Suprapubic skin (tissue), 4 donors: ENCODE measurements at places on chromosomes 11 and 22.

DNA sequence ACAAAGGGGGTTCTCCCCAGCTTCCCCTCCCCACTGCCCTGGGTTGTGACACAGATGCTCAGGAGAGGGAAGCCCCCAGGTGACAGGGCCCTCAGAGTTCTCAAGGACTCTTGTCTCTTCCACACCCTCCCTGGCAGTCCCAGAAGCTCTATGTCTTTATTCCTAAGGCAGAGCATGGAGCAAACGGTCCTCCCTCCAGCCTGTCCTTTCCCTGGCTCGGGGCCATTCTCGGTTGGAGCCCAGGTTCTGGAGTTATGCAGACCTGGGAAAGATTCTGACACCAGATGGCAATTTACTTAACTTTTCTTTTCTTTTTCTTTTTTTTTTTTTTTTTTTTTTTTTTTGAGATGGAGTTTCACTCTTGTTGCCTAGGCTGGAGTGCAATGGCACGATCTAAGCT, 186.6 kb downstream of the CEP164 start:
- no peak for DNase-seq

GRCh38 chr22:29831958-29832357, 6.1 kb downstream of the ASCC2 start:
- no peak for DNase-seq

DNA sequence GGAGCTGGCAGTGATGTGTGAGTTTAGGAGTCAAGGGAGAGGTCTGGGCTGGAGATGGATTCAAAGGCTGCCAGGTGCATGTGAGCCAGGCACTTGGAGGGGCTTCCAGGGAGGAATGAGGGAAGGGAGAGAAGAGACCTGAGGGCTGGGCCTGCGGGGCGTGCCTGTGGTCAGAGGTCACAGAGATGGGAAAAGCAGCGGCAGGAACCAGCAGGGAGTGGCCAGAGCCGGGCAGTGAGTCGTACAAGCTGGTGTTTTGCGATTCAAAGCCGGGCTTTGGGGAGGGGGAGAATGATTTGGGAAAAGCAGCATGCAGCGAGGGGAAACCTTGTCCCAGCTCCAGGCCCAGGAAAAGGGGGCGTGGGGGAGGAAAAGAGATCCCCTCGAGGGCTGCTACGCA, 96.9 kb upstream of the RTL6 start:
- DNase-seq: no peak

GRCh38 chr11:14073849-14074476, 111.4 kb downstream of the SPON1 start:
- peak; percentile 80 for DNase-seq

DNA sequence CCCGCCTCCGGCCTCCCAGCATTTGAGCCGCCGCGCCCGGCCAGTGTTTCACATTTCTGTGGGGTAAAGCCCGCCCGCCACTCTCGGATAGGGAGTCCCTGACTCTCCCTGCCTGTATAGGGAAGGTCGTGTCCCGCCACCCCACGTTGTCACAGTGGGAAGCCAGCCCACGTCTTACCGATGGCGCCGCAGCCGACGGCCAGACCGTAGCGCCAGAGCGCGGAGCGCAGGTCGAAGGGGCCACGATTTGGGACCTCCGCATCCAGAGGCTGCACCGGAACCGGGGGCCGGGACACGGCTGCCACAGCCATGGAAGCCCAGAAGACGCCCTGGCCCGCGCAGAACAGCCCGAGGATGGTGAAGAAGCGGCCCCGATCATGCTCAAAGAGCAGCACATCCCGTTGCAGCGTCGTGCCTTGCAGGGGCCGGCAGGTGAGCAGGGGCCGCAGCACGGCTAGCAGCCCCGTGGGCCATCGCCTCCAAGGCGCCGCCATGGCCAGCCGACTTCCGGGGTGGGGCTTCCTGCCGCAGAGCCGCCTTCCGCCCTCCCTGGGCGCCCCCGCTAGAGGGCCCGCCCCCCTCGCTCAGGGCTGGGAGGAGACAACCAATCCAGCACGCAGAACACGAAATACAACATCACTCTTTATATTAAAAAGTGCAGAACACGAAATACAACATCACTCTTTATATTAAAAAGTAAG, at the start of gene TMEM223:
TMEM223 (minus strand) TSS at position 506 of the 701 bp plus-strand sequence; CDS start at position 494, 12 bp downstream.
- DNase-seq: peak; percentile 94

DNA sequence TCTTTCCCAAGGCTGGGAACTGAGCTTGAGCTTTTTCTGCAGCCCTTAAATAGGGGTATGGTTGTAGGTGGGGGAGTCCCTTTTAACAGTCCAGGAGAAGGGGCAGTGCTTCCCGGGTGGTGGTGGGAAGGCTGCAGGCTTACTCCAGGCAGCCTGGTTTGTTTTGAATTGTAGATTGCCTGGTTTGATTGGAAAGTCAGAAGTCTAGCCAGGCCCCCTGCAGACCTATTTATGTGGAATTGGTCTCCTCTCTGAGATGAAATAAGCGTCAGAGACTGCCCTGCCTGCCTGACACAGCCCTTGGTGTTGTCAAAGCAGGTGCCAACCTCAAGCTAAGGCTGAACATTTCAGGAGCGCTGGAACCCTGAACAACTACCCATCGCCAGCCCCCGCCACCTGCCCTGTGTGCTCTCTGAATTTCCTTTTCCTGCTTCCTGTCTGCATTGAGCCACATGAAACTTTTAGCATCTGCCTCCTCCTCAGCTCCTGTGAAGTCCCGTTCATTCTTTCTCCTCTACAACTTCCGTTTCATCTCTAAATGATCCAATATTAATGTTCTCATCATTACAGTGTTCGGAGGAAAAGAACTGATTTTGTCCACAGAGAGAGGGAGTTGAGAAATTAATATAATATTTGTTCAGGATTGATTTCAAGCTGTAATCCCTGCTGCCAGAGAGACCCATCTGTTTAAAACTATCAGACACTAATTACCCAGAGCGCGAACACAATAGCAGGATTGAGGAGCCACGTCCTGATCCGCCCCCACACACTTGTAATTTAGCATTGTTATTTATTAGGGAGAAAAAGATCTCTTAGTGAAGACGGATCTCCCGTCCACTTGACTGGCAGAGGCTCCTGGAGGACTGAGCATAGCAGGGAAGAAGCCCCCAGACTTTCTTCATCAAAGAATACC, 136.5 kb downstream of the TRIM29 start:
- DNase-seq: no peak

GRCh38 chr11:118260353-118260752, 3.7 kb downstream of the MPZL2 start:
- DNase-seq: no peak

GRCh38 chr22:38423512-38424503, 31.2 kb downstream of the KCNJ4 start:
- no peak for DNase-seq

- no peak for DNase-seq
These were observed 392.2 kb upstream of the CCDC179 start for GRCh38 chr11:23252426-23252825.

GRCh38 chr11:112822478-112823274, 138.5 kb upstream of the NCAM1 start:
- DNase-seq: no peak

DNA sequence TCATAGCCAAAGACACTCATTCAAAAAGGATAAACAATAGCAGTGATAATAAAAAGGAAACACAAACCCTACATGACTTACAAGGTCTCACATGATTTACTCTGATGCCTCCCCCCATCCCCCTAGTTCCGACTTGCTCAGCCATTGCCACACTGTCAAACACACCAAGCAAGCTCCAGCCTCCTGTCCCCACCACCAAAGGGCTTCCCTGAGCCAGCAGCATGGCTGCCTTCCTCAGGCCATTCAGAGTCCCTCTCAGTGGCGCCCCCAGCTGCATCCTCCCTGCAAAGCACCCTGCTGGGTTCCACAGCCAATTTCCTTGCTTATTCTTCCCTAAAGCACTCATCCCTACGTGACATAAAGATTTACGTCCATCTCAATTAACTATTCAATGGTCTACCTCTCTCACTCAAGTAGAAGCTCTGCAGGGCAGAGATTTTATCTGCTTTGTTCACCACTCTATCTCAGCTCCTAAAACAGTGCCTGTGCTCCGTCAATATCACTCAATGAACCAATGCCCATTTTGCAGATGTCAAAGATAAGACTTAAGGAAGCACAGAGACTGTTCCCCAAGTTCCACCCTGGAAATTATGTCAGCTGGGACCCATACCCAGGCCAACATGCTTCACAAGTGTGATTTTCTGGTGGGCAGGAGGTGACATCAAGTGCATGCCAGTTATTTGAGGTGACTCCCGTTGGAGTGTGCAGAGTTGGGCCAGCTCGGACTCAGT, 106.9 kb downstream of the SYN3 start:
- no peak for DNase-seq

- DNase-seq: no peak
These were observed 160.1 kb upstream of the CADM1 start for GRCh38 chr11:115664313-115664712.

GRCh38 chr22:24601217-24602104, 1.5 kb upstream of the GGT1 start:
- peak; percentile 62 for DNase-seq

GRCh38 chr22:42604403-42604802, 10.3 kb downstream of the POLDIP3 start:
- no peak for DNase-seq

DNA sequence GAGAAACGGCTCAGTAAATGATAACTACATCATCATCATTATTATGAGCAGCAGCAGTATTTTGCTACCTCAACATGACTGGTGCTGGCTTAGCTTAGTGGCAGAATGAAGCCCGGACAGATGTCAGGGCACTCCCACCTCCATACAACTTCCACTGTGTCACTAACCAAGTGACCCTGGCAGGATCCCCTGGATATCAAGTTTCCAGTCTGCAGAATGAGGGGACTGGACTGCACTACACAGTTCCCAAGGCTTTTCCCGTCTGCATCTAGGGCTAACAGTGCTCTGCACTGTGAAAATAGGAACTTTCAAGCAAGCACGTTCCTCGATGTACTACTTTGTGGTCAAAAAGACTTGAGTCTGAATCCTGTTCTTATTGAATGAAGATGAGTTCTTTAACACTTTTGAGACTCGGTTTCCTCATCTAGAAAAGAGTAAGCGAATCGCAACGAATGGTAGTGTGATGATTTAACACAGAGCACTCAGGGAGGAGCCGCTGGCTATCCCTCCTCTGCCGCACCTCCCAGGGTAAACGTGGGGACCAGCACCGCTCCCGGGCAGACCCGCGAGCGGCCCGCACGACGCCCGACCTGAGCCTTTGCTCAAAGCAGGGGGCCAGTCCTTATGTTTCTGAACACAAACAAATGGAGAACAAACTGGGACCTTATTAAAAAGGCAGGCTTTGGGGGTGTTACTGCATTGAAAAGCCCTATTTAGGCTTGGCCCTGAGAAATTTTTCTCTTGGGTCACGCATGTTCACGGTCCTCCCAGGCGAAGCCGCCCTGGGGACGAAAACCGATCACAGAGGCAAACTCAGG, 910 bp downstream of the CLTCL1 start:
- DNase-seq: no peak

DNA sequence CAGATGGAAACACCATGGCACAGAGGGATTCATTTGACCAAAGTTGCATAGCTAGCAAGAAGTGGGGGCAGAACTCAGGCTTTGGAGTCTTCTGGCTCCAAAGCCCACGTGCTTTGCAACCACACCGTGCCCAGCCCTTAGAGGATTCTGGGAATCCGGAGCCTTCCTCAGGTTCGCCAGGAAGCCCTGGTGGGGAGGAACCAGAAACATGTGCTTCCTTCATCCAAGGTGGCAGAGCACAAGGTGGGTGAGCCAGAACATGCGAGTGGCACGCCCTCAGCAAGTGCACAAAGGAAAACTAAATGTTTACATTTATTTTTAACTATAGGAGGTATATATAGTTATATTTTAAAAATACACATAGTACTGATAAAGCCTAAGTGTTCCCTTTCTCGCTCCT, 151.9 kb upstream of the NECTIN1 start:
- no peak for DNase-seq

- DNase-seq: no peak
These were observed 395.6 kb downstream of the TENM4 start for GRCh38 chr11:79045018-79045799.

DNA sequence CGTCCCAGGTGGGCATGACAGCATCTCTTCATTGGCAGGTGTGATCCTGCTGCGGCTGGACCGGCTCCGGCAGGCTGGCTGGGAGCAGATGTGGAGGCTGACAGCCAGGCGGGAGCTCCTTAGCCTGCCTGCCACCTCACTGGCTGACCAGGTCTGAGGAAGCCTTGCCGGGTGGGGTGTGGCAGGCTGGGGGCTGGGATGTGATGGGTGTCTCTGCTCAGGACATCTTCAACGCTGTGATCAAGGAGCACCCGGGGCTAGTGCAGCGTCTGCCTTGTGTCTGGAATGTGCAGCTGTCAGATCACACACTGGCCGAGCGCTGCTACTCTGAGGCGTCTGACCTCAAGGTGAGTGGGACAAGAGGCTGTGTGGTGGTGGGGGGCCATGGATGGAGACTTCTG, 3.5 kb downstream of the LARGE2 start:
- DNase-seq: peak; percentile 57

DNA sequence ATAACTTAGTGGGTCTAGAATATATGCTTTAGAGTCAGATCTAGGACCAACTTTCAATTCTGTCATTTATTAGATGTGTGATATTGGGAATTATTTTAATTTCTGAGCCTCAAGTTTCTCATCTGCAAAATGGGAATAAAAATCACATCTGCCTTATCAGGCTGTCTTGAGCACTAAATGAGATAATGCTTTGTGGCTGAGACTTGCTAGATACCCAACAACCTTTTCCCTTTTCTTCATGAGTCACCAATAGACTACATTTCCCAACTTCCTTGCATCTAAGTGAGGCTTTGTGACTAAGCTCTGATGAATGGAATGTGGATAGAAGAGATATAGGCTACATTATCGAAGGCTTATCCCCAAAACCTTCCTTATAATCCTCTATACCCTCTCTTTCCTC, 220.7 kb upstream of the SESN3 start:
- no peak for DNase-seq

DNA sequence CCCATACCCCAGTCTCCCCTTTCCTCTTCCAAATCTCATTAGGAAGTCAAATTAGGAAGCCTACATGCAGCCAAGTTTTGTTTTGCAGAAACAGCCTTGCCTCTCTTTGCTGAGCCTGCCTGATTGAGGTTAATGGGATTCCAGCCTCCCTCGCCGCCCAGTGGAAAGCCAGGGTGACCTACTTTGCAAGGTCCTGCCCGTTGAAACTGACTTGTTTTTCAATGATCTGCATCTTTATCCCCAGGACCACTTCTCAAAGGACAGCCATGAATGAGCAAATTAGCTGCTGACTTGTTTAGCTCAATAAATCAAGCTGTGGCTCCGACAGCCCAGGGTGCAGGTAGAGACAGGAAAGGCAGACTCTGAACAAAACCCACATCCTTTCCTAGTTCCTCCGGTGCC, 110.4 kb downstream of the RRAS2 start:
- DNase-seq: no peak

GRCh38 chr11:44973632-44974401, 23.1 kb upstream of the TP53I11 start:
- DNase-seq: no peak

GRCh38 chr11:126993599-126993998, 7.0 kb downstream of the KIRREL3 start:
- no peak for DNase-seq

- DNase-seq: peak; percentile 60
These were observed 17.4 kb upstream of the GNB1L start for GRCh38 chr22:19871845-19872778.

DNA sequence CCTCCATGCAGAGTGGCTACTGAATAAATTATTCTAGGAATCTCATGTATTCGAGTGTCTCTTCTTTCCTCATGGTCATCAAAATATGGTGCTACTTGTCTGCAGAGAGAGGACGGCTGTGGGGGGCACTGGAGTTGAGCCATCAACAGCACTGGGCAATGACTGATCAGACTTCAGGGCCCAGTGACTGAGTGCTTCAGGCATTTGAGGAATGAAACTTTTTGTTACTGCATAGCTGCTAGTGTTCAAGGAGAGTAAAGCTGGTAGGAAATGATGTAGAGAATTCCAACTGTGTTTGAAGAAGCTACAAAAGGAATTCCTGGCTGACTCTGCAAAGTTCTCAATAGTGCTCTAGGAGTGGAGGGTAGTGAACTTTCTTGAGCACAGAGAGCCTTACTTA, 277.7 kb downstream of the CADM1 start:
- no peak for DNase-seq
